Osteocyte (in vitro differentiated cells): ENCODE measurements at places on chromosomes 11 and 22. TPM values are rescaled to one million over a fixed set of nuclear protein-coding genes. Genes with fewer than 3 reads are reported as not detected.

- H3K27ac ChIP-seq: no peak overlapping the region
- H3K4me1 ChIP-seq: peaks cover 2% of the 10 kb centered on the region
- no peaks in the 10 kb centered on the region for H3K36me3 ChIP-seq
- no peak overlapping the region for H3K4me3 ChIP-seq
- H3K27me3 ChIP-seq: no peaks in the 10 kb centered on the region
These were observed 341.9 kb upstream of the B3GAT1 start for GRCh38 chr11:134753771-134754520.

DNA sequence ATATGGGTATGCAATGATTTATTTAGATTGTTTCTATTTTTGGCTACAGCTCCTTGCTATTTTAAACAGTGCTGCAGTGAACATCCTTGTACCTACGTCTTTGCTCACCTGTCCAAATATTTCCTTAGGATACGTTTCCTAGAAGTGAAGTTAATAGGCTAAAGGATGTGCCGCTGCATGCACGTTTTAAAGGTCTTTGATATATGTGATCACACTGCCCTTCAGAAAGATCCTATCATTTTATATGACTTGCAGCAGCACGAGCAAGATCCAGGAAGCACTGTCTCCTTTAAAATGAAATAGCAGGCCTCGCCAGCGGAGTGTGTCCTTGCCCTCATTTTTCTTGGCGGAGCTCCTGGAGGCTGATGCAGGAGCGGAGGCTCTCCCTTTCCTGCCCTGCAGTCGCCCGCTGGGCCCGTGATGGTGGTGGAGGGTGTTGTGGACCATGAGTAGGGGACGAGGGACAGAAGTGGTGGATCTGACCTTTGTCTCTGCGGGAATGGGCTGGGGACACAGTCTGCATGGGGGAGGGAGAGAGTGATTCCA lies 19.4 kb downstream of the RPS6KA4 start:
- H3K27me3 ChIP-seq: peaks cover 7% of the 10 kb centered on the region
- no peaks in the 10 kb centered on the region for H3K36me3 ChIP-seq
- H3K27ac ChIP-seq: no peak overlapping the region

Gene MMP10
- total RNA-seq: not detected in 2 replicates

Gene IL18
- 0.59 and 0.68 TPM in 2 replicates for total RNA-seq

Gene TRIM34
- total RNA-seq: 4.6 and 5.6 TPM in 2 replicates

DNA sequence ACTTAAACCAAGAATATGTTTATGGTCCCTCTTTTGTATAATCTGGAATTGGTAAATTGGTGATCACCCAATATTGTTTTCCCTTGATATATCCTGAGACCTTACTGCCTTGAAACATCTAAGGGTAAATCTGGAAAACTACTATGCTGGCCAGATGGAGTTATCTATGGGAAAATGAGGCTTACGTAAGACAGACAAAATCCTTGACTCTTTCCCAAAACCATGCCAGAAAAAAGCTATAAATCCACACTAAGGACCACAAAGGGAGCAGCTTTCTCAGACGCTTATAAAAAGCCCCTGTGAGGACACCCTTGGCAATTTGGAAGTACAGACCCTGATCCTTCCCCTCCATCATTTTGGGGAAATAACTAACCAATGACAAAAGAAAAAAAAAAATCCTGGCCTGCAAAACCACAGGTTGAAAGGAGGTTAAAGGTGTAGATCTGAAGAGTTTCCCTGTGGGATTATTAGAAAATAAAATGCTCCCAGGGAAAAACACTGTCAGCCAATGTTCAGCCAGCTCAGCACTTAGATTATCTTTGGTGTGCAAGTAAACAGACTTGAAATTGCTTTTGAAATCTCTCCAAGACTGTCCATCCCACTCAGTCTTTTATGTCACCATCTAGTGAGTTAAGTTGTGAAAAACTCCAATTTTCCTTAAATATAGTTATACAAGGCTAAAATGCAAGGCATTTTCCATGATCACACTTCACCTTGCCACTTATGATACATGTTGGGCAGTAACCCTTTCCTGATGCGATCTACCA lies 6.6 kb upstream of the AMBRA1 start:
- H3K4me1 ChIP-seq: no peaks in the 10 kb centered on the region
- H3K27ac ChIP-seq: no peak overlapping the region
- no peak overlapping the region for H3K4me3 ChIP-seq
- peaks cover 6% of the 10 kb centered on the region for H3K36me3 ChIP-seq
- DNase-seq: no peak
- no peaks in the 10 kb centered on the region for H3K27me3 ChIP-seq

Gene ARHGAP42
- total RNA-seq: 12.7 and 14.2 TPM in 2 replicates

GRCh38 chr11:20038412-20038811 lies 121.9 kb downstream of the DBX1 start:
- no peak overlapping the region for H3K4me3 ChIP-seq
- peaks cover 21% of the 10 kb centered on the region for H3K36me3 ChIP-seq
- DNase-seq: no peak
- H3K27me3 ChIP-seq: no peaks in the 10 kb centered on the region
- H3K27ac ChIP-seq: no peak overlapping the region

Gene SYT13
- total RNA-seq: 0.13 TPM in 1 of 2 replicates, not detected in the other

GRCh38 chr11:27313157-27313821 lies 49.7 kb downstream of the CCDC34 start:
- H3K27ac ChIP-seq: peak overlapping the region; percentile 59
- no peak for DNase-seq
- no peaks in the 10 kb centered on the region for H3K27me3 ChIP-seq
- H3K36me3 ChIP-seq: no peaks in the 10 kb centered on the region

GRCh38 chr22:36454916-36455570 lies 26.4 kb downstream of the TXN2 start:
- peak overlapping the region; percentile 48 for H3K4me3 ChIP-seq
- no peaks in the 10 kb centered on the region for H3K36me3 ChIP-seq
- peak overlapping the region; percentile 50 for H3K27ac ChIP-seq
- DNase-seq: peak; percentile 90
- no peaks in the 10 kb centered on the region for H3K27me3 ChIP-seq

- H3K4me3 ChIP-seq: peak overlapping the region; percentile 65
- no peaks in the 10 kb centered on the region for H3K36me3 ChIP-seq
- H3K27me3 ChIP-seq: no peaks in the 10 kb centered on the region
- H3K4me1 ChIP-seq: peaks cover 28% of the 10 kb centered on the region
- no peak for DNase-seq
- H3K27ac ChIP-seq: peak overlapping the region; percentile 90
These were observed 57.4 kb downstream of the IGLL1 start for GRCh38 chr22:23522623-23523251.

Gene CCDC157
- 2.9 and 3.7 TPM in 2 replicates for total RNA-seq

DNA sequence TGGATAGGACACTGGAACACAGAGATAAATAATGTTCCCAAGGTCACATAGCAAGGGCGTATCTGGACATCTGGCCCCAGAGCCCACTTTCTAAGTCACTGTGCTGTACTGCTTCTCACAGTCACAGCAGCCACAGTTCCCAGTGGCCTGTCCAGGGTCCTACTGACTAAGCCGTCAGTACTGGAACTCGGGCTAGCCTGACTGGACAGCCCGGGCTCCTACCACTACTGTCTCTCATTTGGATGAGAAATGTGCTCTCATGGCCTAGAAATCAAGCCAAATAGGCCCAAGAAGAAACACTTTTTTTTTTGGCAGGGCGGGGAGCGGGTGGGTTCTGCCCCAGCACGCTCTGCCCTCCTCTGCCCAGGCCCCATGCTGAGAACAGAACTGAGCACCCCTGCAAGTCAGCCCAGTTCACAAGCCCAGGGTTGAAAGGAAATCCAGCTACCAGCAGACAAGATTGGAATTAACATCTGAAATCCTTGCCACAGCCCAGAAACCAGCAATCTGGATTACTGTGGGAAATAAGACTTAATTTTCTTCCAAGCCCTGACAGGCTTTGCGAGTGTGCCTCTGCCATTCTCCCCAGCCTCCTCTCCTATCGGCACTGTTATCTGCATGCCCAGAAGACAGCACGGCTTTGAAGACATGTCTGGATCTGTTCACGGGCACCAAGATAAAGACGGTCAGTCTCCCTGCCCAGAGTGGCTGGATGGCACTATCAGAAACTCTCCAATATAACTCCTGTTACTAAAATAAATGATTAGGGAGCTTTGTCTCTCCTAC lies 182.9 kb upstream of the NCAM1 start:
- H3K27me3 ChIP-seq: no peaks in the 10 kb centered on the region
- H3K27ac ChIP-seq: no peak overlapping the region
- H3K4me1 ChIP-seq: no peaks in the 10 kb centered on the region
- no peak for DNase-seq
- no peaks in the 10 kb centered on the region for H3K36me3 ChIP-seq
- no peak overlapping the region for H3K4me3 ChIP-seq

DNA sequence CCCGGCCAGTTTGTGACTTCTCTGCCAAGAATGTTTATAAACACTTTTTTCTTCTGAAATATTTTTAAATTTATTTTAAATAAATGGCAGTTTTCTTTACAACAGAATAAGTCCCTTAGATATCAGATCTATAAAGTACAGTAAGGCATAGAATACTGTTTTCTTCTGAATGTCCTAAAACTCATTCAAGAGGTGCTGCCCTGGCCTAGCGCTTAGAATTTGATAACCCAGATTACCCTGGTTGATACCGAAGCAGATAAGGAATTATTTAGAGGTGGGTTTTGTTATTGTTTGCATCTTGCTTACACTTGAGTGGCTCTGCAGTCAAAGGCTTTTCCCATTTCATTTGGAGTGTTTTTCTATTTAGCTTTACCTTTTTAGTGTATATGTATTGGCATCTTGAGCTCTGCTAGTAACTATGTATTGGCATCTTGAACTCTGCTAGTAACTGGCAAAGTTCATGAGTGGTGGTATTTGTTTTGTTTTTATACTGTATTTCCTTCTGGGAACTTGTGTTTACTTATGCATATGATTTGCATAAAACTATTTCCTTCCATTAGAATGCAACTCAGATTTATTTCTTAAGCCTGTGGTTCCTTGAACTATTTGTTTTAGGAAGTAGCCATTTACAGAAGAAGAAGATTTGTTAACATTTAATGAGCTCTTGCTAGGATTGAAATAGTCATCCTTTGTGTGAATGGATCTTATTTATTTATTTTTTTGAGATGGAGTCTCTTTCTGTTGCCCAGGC lies 1.2 kb downstream of the ACAD8 start:
- DNase-seq: no peak
- peak overlapping the region; percentile 86 for H3K4me3 ChIP-seq
- H3K27ac ChIP-seq: no peak overlapping the region
- peaks cover 20% of the 10 kb centered on the region for H3K4me1 ChIP-seq
- no peaks in the 10 kb centered on the region for H3K27me3 ChIP-seq
- H3K36me3 ChIP-seq: peaks cover 11% of the 10 kb centered on the region

Gene NRGN
- 0.97 and 1.0 TPM in 2 replicates for total RNA-seq

Gene OR52H1
- total RNA-seq: not detected in 2 replicates

GRCh38 chr11:112464949-112465348 lies 204.3 kb upstream of the PLET1 start:
- H3K36me3 ChIP-seq: no peaks in the 10 kb centered on the region
- no peak overlapping the region for H3K27ac ChIP-seq
- H3K27me3 ChIP-seq: peaks cover 29% of the 10 kb centered on the region
- no peak overlapping the region for H3K4me3 ChIP-seq
- DNase-seq: no peak
- H3K4me1 ChIP-seq: peaks cover 2% of the 10 kb centered on the region

DNA sequence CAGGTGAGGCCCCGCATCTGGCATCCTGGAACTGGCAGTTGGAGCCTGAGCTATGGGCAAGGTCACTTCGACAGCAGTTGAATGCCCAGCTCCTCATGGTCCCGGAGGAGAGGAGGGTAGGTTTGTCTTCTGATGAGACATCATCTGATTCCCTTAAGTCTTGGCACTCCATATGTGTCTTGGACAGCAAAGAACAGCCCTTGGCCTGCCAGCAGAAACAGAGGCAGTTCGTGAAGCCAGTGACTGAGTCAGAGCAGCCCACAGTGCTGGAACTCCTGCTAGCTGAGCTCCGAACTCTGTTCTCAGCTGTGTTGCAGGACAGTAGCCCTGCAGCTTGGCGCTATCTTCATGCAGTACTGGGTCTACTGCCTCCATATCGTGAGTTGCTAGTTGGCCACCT lies 1.0 kb downstream of the DNHD1 start:
- DNase-seq: no peak
- H3K4me1 ChIP-seq: peaks cover 6% of the 10 kb centered on the region
- H3K4me3 ChIP-seq: no peak overlapping the region
- H3K27ac ChIP-seq: no peak overlapping the region

Gene SEC14L6
- 0.54 and 0.78 TPM in 2 replicates for total RNA-seq

DNA sequence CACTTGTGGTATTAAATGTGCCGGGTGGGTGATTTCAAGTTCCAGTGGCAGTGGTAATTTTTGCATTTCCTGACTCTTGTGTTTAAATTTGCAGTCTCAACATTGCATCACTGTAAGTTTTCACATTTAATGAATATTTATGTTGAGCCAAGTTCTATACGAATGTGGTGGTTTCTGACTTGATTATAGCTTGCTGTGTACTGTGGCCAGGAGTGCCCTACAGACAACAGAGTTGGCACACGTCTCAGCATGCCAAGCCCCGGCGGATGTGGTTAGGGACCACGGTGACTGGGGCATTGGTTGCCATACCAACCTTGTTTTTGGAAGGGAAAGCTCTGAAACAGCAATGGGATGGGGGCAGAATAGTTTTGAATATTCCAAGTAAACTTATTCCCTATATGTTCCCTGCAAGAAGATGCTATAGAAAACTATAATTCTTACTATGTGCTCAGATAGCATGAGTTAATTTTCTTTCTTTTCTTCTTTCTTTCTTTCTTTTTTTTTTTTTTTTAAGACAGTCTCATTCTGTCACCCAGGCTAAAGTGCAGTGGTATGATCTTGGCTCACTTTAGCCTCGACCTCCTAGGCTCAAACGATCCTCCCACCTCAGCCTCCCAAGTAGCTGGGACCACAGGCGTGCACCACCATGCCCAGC lies 16.0 kb downstream of the ZNRF3 start:
- no peaks in the 10 kb centered on the region for H3K27me3 ChIP-seq
- H3K4me3 ChIP-seq: no peak overlapping the region
- no peak for DNase-seq
- H3K4me1 ChIP-seq: peaks cover 17% of the 10 kb centered on the region
- H3K36me3 ChIP-seq: peaks cover 3% of the 10 kb centered on the region

Gene MAML2
- 28.0 and 29.3 TPM in 2 replicates for total RNA-seq

Gene EED
- total RNA-seq: 16.5 and 18.5 TPM in 2 replicates

DNA sequence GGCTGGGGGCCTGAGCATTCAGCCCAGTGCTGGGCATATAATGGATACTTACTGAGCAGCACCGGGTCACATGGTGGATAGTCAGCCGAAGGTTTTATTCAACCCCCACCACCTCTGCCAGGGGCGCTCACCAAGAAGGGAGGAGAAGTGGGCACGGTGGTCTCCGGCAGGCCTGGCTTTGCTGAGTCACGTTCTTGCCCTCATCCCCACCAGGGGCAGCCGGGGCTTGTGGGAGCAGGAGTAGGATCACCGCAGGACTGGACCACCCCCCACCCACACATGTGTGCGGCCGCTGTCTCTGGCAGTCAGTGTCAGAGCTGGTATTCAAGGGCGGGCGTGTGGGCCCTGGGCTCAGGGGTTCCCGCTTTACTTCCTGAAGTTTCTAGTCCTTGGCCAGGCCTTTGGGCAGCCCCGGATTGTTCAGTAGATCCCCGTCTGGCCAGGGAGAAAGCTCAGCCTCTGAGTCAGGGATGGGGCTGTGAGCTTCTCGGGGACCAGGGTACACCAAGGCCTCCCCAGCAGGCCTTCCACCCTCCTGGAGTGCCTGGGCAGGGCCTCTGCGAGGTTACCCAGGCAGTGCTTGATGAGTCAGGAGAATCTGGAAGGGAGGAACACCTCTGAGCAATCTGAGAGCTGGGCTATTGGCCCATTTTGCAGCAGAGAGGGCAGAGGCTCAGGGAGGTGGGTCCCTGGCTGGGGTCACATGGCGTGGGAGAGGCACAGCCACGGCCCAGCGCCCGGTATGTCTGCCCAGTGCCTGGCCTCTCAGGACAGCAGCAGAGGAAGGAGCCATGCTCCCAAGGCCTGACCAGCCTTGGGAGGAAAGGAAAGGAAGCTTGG lies 60.6 kb downstream of the RTL6 start:
- H3K36me3 ChIP-seq: no peaks in the 10 kb centered on the region
- DNase-seq: no peak
- H3K4me3 ChIP-seq: no peak overlapping the region
- peaks cover 10% of the 10 kb centered on the region for H3K4me1 ChIP-seq
- H3K27me3 ChIP-seq: peaks cover 20% of the 10 kb centered on the region
